ENCODE measurements at places on chromosomes 6 and 20. TPM values are rescaled to one million over a fixed set of nuclear protein-coding genes. Genes with fewer than 3 reads are reported as not detected.
A peak's percentile ranks its signal among the peaks of the same experiment; 100 is the strongest.

Gene PAX1
- total RNA-seq = not detected

Gene TINAG
- not detected for total RNA-seq

Gene TENT5A
- 5.8 TPM for total RNA-seq

Gene MATN4
- total RNA-seq = not detected

Gene BNIP5
- total RNA-seq = not detected

Gene TNXB
- 16.5 TPM for total RNA-seq

Gene TEAD3
- total RNA-seq = 0.20 TPM

Gene DEFB132
- total RNA-seq = not detected

Gene LAMA2
- 0.44 TPM for total RNA-seq

DNA sequence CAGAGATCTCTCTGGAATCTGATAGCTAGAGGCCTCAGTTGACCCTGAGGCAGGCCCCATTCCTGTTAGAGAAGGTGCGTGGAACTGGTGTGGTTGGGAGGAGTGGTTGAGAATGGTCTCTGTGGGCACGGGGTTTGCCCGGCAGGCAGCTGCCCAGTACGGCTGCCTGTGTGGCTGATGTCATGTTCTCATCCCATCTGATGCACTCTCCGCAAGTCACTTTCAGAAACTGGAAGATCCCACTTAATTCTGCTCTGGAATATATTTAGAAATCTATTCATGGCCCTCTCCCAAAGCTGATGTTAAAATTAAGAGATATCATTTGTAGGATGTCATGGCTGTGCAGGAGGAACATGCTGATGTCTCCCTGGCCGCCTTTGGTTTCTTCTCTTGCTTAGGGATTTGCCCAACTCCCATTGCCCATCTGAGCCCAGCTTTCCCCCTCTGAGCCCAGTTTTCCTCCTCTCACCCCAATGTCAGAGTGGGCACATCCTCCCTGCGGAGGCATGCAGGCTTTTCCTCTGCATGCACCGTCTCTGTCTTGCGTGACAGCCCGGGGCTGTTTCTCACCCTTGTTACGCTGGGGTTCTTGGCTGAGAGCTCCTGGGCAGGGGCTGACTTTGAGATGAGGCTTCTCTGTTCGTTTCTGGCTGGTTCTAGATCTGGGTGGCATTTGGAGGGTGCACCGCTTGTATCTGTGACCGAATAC lies 21.0 kb downstream of the PHACTR3 start:
- no peak for DNase-seq

DNA sequence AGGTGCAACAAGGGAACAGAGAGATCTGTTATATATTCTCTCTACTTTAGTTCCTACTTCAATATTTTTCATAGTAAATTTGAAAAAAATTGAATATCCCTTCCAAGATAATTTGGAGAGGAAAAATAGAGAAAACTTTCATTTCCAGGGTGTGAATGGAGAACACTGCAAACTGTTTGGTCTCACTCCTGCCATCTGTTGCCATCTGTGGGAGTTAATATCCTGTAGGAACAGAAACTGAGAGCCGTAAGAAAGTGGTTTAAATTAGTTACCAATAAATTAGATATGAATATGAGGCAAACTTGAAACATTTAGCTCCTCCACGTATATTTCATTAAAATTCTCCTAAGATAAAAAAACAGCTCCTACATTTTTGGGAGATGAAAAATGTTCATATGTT lies 4.2 kb downstream of the ZNF337 start:
- no peak for DNase-seq

DNA sequence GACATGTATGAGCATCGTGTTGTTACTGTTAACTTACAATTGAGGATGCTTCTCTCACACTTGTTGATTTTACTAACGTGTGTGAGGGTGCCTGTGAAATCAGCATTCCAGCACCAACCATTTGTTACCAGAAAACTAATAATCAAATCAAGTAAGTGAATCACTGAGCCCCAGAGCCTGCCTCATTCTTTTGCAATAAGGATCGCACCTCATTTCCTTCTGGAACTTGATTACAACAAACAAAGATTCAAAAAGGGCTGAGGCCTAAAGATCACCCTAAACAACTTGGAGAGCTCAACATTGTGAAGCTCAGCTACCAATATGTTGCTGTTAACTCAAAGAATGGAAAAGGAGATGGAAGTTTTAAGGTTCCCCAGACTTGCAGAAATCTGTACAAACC lies 274.7 kb downstream of the TFAP2A start:
- no peak for DNase-seq

DNA sequence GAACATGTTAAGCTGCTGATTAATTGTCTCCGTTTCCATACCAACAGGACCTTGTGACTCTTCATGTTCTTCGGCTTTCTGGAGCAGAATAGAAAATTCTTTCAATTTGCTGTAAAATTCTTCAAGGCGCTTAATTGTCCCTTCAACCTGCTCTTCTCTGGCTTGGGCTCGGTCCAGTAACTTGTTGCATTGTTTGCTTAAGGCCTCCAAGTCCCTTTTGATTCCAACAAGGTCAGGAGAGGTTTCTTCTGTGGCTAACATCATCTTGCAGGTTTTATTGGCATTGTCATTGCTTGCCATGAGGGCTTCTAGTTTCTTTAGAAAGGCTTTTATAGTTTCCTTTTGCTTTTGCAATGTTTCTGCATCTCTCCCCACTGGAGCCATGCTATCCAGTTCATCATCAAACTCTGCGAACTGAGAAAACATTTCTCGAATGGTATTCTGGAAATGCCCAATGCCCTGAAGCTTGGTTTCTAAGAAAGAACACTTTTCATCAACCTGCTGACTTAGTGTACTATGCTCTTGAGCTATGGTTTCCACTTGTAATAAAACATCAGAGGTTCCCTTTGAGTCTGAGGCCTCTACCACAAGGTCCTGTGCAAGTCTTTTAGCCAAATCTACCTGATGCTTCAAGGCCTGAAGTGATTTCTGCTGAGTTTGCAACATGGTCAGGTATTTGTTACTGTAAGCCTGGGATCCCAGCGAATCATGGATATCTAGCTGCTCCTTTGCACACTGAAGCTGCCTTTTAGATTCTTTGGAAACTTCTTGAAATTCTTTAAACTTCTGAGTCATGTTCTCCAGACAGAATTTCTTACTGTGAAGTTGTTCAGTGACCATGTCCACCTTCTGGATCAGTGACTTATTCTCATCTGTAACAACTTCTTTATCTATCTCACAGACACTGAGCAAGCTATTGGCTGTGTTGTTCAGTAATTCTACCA lies 90.2 kb downstream of the DST start:
- no peak for DNase-seq

GRCh38 chr20:3932681-3933080 lies 43.5 kb downstream of the PANK2 start:
- peak; percentile 28 for DNase-seq

DNA sequence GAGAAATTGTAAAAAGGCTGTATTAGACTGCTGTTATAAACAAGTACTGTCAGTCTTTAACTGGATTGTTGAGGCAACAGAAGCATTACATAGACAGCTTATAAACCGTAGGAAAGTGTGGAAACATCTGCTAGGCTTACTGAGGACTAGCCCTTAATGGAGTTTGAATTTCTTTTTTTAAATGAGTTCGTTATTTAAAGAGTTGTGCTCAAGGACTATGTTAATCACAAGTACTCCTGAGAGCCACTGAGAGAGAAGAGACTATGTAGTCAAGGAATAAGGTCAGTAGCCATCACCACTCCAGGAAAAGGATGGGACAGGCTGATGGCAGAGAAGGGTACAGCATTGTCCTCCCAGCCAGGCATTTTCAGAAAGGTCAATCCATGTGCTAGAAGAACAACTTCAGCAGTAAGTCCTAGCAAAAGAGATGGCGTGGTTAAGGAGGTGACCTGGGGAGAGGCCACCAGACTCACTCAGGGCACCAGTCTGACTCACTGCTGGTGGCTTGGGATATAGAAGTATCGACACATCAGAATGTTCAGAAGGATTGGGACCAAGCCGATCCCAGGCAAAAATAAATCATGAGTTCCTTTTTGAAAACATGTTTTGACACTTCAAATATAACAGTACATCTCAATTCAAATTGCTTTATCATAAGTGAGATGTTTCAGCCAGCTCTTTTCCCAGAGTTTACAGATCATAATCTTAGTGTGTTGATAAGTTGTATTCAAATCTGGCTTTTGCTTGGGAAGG lies 6.4 kb downstream of the RPS12 start:
- DNase-seq = no peak

- DNase-seq = no peak
Measured at GRCh38 chr6:9316831-9317230, 881.5 kb upstream of the SLC35B3 start.

GRCh38 chr6:41931792-41932191 lies 9.8 kb downstream of the CCND3 start:
- DNase-seq = no peak

GRCh38 chr6:43173591-43174262 lies 2.7 kb downstream of the SRF start:
- no peak for DNase-seq

DNA sequence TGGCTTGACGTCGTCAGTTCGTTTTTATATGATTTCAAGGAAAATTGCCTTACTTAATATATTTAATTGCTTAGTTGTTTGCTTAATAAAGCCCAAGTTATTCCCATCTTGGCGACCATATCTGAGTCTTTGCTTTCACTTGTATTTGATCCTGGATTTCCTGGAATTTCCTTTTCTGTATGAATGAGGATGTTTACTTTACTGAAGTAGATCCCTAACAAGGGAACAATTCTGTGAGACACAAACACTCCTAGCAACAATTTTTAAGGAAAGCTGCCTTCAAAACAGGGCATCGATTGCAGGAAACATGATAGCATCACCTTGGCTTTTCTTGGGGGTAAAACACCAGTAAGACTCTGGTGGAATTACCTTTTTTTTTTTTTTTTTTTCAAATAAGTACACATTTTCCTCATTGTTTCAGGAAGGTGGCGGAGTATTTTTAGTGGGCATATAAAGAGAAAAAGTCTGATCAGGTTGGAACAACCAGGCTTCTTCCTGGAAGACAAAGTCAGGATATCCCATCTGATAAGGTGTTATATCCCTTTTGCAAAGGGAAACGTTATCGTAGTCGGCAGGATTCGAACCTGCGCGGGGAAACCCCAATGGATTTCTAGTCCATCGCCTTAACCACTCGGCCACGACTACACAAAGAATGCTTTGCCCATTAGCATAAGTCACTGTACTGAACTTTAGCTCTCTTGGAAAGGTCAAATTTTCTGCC lies 68.5 kb upstream of the ZNF184 start:
- no peak for DNase-seq

DNA sequence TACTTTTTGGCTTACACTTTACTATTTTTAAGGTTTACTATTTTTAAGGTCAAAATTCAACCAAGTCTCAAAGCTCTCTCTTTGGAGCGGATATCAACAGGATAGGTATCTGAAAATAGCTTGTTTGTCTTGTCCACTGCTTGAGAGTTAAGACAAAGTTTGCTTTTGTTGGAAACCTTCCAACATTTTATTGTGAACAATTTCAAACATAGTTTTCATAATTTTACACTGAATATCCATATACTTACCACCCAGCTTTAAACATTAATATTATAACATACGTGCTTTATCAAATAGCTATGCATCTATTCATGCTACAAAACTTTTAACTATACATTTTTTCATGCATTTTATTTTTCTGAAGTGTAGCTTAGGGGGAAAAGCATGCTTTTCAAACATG lies 109.9 kb downstream of the FYN start:
- no peak for DNase-seq

DNA sequence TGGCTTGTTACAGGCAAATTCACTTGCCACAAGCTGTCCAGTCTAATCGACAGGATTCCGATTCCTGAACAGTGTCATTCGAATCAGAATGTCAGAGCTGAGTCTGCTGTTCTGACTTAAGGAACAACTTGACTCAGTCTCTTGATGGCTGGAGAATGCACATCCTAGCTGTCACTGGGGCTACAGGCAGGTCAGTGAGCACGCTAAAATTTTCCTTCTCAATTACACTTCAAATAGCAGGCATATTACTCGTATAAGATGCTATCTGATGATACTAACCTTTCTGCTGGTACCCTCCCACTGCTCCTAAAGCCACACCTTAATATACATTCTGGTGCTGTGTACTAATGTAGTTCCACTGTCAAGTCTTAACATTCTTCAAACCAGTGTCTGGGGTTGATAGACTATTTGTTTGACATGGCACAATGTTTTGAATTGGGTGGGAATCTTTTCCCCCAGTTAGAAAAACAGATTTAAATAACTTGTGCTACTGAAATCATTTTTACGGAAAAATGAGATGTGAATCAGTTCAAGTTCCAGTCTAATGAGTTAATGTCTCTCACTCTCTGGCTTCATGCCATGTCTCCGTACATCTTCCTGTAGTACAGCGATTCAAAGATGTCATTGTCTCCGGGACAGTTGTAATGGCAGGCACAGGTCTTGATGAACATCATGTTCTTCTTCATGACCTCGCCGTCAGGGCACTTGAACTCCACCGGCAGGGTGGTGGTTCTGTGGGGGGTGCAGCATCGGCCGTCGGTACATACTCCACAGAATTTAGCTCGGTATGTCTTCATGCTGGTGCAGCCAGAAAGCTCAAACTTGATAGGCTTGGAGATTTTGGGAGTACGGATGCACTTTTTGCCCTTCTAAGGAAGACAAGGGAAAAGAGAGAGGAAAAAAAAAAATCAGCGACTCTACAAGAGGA lies 2.2 kb downstream of the CCN2 start:
- no peak for DNase-seq

GRCh38 chr20:16279320-16279719 lies 293.9 kb downstream of the KIF16B start:
- DNase-seq = no peak

- no peak for DNase-seq
Measured at GRCh38 chr6:4620284-4621151, 155.7 kb upstream of the CDYL start.

GRCh38 chr6:2977290-2977689 lies 5.9 kb upstream of the SERPINB6 start:
- DNase-seq = no peak

DNA sequence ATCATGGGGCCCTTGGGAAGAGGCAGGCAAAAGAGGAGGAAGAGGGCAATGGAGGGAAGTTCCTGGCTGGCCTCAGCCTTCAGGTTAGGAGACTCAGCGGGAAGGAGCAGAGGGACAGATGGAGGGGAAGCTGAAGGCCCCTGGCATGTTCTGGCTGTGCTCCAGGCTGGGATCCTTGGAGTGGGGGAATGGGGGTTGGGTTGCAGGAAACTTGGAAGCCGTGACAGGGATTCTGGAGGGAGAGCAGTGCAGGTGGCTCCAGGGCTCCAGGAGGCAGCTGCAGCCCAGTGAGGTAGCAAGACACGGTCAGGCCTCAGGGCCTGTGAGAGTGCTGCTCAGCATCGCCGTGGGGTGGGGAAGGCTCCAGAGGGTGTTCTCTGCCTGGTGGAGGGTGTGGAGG lies 64.6 kb upstream of the SCP2D1 start:
- no peak for DNase-seq

Measured in CD4-positive, alpha-beta memory T cell (primary cell).